ENCODE measurements at places on chromosomes 11 and 22.

GRCh38 chr11:63768237-63769041 is at the start of gene ZFTA:
ZFTA (minus strand) TSS chr11:63768775; CDS start chr11:63768622, 153 bp downstream.
- peak; percentile 39 for DNase-seq

DNA sequence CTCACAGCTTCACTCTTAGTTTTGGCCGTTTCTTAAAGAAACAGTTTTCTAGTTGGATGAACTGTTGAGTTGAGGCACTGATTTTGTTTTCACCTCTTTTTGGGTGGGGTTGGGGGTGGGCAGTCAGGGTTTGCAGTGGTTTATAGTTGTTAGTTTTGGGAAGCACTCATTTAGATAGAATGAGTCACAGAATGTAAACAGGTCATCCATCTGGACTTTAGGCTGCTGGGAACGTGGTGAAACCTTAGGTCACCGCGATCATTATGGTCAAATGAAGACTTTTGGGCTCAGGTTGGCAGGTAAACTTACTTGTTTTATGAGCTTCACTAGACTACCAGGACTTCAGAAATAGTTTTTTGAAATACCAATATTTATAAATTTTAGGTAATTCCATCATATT is 48.4 kb downstream of the CSTPP1 start:
- DNase-seq = no peak

GRCh38 chr11:96132437-96132836 is 208.5 kb upstream of the MTMR2 start:
- DNase-seq = no peak

- no peak for DNase-seq
Measured at GRCh38 chr22:44880610-44881290, 128.4 kb downstream of the ARHGAP8 start.

DNA sequence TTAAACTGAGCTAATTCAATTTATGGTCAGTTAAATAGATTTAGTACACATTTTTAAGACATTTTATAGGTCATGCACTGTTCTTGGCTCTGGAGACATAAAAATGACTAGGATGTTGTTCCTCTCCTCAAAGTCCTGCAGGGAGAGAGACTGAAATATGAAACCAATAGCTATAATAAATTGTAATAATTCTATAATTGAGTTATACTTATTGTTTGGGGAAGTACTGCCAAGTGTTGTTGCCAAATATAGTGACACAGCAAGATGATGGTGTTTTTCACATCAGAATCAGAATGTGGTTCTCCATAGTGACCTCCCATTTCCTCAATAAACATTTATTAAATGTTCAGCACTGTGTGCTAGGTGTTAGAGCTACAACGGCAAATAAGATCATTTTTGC is 470.6 kb downstream of the NTM start:
- no peak for DNase-seq

- no peak for DNase-seq
Measured at GRCh38 chr11:17471501-17471900, 5.1 kb downstream of the ABCC8 start.

DNA sequence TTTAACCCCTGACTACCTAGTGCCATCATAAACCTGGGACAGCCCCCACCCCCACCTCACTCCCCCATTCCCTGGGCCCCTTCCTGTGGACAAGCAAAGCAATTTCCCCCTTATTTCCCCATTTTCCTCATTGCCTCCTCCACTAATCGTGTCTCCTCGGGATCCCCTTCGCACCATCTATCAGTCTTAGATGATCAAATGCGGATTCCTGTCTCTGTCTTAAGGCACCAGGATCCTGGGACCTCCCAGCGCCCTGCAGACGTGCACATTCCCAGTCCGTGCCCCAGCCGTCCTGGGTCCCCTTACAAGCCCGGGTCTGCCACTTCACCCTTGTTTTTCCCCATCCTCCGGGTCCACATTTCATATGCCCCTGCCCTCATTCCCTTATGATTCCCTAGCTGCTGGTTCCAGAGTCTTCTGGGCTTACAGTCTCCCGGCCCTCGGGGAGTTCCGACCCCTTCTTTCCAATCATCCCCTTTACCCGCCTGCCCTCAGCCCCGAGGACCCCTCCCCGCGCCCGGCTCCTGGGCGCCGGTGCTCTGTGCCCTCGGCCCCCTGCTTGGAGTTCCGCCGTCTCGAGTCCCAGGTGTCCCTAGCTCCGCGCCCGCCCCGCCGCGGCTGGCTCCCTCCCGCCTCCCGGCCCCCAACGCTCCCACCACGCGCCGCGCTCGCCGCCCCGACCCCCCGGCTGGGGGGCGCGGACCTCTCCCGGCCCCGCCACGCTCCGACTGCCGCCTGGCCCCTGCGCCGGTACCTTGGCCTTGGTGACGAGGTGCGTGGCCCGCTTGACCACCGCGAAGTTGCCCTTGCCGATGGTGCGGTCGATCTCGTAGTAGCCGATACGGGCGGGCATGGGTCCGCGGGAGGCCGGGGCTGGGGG is 599 bp downstream of the SIK3 start:
- DNase-seq = no peak

- no peak for DNase-seq
Measured at GRCh38 chr22:45389546-45389945, 23.9 kb downstream of the SMC1B start.

DNA sequence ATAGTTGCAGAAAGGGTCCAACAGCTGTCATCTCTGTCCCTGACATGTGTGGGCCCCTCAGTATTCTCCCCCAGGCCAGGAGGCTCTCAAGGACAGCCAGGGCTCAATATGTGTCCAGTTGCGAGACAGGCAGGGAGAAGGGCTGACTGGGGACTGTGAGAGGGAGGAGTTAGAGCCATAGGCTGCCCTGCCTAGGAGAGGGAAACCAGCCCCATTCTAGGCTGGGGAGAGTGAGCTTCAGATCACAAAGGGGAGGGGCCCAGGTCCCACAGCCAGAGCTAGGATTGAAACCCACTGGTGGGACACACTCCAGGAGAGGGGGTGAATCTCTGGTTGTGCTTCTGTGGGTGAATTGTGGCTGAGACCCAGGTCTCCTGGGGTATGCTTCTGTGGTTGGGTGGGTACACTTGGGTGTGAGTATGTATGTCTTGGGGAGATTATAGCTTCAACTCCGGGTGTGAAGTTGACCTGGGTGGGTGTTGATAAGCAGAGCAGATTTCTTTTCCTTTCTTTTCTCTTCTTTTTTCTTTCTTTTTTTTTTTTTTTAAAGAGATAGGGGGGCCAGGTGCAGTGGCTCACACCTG is 2.1 kb upstream of the CARNS1 start:
- DNase-seq = no peak

DNA sequence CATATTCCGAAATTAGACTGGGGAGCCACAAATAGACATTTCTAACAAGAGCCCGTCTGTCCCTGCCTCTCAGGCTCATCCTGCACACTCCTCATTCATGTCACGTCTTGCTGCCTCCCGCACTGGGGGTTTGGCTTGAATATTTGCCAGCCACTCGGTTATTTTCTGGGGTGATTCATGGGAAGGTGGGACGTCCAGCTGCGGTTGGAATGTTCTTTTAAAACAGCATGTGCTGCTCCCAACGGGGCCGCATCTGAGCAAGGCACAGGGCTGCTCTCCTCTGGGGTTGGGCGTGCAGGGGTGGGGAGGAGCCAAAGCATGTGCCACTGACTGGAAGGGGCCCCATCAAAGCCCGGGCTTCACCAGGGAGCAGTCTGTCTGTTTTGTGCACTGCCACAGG is 25.9 kb upstream of the SLC5A4 start:
- DNase-seq = no peak

DNA sequence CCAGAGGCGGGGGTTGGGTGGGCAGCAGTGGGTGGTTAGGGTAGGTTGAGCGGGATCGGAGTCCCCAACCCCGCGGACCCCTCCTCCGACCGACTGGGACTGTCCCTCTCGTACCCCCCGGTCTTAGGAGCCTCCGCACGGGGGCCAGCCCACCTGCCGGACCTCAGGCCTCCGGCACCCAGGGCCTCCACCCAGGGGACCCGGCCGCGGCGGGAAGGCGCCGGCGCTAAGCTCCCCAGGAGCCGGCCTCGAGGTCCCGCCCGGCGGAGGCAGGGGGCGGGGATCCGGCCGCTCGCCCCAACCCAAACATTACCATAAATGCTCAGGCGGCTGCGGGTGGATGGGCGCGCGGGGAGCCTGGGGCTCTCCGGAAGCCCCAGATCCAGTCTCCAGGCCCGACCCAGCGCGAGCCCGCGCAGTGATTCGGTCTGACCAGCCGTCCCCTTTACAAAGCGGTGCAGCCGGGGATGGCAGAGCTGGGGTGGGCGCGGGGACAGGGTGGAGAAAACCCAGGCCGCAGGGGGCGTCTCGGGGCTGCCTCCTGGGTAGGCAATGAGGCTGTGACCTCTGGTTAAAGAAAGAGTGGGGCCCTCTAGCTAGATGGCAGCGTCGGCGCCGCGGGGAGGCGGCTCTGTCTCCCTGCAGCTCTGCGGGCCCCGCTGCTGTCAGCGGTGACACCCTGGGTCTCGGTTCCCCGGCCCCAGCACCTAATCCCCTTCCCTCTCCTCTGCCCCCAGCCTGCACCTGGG is 4.0 kb upstream of the MCAM start:
- DNase-seq = no peak

GRCh38 chr11:6319704-6320410 is 444 bp downstream of the CAVIN3 start:
- no peak for DNase-seq

DNA sequence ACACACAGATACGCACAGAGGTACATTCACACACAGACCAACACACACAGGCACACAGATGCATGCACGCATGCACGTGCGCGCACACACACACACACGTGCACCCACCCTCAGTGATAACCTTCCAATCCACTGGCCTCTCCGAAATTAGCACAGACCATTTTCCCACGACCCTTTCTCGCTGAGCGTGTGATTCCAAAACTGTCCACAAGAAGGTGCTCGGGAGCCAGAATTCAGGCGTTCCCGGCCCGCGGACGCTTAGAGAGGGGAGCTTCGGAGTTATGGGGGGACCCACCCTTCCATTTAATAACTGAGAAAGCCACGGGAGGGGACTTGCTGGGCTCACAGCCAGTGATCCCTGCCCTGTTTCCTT is 33.8 kb upstream of the SLC35C1 start:
- DNase-seq = peak; percentile 59

- DNase-seq = no peak
Measured at GRCh38 chr11:15185021-15185420, 70.3 kb downstream of the INSC start.

- no peak for DNase-seq
Measured at GRCh38 chr22:23773483-23774113, 949 bp downstream of the MMP11 start.

GRCh38 chr11:115787302-115787701 is 283.1 kb upstream of the CADM1 start:
- no peak for DNase-seq

GRCh38 chr11:132551016-132551415 is 981.3 kb downstream of the OPCML start:
- no peak for DNase-seq

- no peak for DNase-seq
Measured at GRCh38 chr22:31127181-31127772, 4.5 kb downstream of the INPP5J start.

DNA sequence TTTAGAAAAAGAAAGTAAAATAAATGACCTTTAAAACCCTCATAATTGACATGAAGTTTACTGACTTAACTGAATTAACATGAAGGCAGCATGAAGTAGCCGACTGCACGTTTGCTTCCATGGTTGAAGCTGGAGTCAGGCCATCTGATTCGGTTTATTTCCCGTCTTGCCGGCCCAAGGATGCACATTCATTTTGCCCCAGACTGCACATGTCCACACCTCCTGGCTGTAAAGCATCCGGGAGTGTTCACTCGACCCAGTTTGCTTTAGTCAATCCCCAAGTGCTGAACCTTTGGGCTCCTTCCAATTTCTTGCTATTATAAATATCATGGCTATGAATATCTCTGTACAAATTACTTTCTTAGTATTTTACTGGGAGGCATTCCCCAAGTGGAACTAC is 17.7 kb upstream of the TUB start:
- DNase-seq = no peak

- no peak for DNase-seq
Measured at GRCh38 chr11:46436113-46436512, 44.5 kb upstream of the CHRM4 start.

GRCh38 chr11:31706357-31706756 is 104.8 kb downstream of the PAX6 start:
- no peak for DNase-seq

GRCh38 chr22:43592476-43592875 is 180.7 kb downstream of the MPPED1 start:
- no peak for DNase-seq

GRCh38 chr11:65785319-65786007 is 1.4 kb upstream of the OVOL1 start:
- DNase-seq = no peak

GRCh38 chr22:45425531-45426265 is 12.2 kb downstream of the RIBC2 start:
- DNase-seq = no peak

DNA sequence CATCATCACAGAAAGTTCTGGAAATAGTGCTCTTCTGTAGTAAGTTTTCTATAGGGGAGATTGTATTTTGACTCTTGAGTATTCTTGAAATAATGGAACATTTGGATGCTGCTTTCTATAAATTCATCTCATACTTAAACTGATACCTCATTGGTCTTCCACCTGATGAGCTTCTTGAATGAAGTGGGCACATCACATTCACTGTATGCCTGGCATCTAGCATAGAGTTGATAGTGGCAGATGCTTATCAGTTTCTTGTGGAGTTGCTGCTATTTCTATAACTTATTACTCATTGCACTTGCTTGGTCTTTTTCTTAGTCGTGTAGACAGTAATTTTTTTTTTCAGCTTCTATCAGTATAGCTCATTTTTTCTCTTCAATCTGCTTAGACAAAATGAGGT is 5.4 kb downstream of the ATXN10 start:
- no peak for DNase-seq

DNA sequence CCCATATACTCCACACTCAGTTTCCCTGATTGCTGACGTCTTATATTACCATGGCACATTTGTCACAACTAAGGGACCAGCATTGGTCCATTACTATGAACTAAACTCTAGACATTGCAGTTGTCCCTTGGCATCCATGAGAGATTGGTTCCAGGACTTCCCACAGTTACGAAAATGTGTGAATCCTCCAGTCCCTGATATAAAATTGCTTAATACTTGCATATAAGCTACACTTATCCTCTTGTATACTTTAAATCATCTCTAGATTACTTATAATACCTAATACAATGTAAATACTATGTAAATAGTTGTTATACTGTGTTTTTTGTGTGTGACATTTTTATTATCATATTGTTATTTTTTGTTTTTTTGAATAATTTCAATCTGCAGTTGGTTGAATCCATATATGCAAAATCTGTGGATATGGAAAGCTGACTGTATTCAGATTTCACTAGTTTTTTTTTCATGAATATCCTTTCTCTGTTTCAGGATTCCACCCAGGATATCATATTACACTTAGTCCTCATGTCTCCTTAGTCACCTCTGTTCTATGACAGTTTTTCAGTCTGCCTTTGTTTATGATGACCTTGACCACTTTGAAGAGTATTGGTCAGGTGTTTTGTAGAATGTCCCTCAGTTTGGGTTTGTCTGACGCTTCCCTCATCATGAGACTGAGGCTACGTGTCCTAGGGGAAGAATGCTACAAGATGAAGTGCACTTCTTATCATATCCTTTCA is 55.3 kb downstream of the INSC start:
- no peak for DNase-seq

DNA sequence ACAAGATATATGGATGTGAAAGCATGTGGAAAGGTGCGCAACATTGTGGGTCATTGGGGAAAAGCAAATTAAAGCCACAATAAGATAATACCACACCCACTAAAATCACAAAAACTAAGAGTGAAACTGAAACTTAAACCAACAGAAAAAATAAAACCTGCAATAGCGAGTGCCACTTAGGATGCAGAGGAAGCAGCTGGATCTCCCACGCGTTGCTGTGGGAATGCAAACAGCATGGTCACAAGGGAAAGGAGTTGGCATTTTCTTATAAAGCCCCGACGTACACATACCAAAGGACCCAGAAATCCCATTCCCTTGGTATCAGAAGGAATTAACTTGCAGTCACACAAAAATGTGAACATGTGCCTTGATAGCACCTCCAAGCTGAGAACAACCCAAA is 712.0 kb downstream of the TBC1D22A start:
- no peak for DNase-seq

All from stimulated activated CD8-positive, alpha-beta memory T cell treated with anti-CD3 and anti-CD28 coated beads, Interleukin-7, amount 100 ng/mL, for 1 hour (primary cell).